ENCODE measurements at places on chromosomes 11 and 22.

GRCh38 chr11:30585125-30585891 is 845 bp downstream of the MPPED2 start:
- no peak for DNase-seq

DNA sequence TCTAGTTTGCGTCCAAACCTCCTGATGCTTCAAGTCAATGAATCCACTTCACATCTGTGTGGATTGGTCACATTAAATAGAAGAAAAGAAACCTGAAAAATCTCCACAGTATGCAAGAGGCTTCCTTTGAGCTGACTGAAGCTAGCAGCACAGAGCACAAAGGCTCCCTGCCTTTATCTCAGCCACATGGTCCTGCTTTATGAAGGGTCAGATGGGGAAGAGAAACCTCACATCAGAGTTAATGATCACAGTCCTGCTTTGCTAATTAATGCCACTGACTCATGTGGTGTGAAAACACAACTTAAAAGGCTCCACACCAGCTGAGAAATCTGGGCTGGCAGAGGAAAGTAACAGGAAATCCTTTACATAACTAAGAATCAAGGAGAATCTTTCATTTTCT is 1291.0 kb downstream of the LRRC4C start:
- DNase-seq = no peak

GRCh38 chr11:124762105-124762623 is at the start of gene ESAM:
Gene ESAM, minus strand, starts transcription at chr11:124762290. Its CDS starts 136 bp downstream, at chr11:124762154.
- DNase-seq = no peak

- no peak for DNase-seq
Observed at GRCh38 chr11:111819161-111819828, 52.1 kb downstream of the ALG9 start.

Measured in cortex of kidney (tissue), 1 donor.